ENCODE measurements at places on chromosomes 7 and 10. TPM values are rescaled to one million over a fixed set of nuclear protein-coding genes. Genes with fewer than 3 reads are reported as not detected.
A peak's percentile ranks its signal among the peaks of the same experiment; 100 is the strongest.

- no peak for DNase-seq
These were observed 73.0 kb upstream of the BMPER start for GRCh38 chr7:33832271-33832721.

GRCh38 chr10:111874576-111874975 lies 309.0 kb downstream of the GPAM start:
- no peak for DNase-seq

- DNase-seq = no peak
These were observed 636.1 kb upstream of the FZD8 start for GRCh38 chr10:36278176-36278575.

DNA sequence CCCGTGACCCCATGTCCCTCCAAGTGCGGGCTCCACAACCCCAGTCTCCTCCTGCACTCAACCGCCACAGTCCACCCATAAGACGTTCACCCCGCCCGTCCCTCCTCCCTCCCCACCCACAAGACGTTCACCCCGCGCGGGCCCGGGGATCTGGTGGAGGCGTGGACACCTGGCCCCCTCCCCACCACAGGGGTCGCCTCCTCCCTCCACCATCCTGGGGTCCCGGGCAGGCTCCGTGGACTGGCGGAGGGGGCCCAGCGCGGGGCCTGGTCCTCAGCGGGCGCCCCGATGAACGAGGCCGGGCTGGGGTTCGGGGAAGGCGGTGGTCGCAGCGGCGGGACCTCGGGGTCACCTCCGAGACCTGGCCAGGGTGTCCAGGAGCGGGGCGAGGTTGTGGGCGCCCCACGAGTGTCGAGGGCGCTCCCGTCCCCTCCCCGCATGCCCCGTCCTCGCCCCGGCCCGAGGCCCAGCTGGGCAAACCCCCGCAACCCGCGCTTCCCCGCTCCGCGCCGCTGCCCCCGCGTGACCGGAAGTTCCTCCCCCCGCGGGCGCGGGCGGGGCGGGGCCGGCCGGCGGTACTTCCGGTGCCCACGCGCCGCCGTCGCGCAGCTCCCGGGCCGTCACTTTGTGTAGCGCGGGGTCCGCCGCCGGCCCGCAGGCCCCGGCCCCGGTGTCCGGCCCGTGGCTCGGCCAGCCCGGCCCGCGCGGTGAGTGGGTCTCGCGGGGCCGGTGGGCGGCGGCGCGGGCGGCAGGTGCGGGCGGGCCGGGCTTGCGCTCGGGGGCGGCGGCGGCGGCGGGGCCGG lies at the start of gene ZNF316:
TSS of gene ZNF316 (plus strand) at position 578 of the 803 bp plus-strand sequence. CDS start 5,092 bp downstream, outside the sequence.
- peak; percentile 35 for DNase-seq

- DNase-seq = no peak
These were observed 4.5 kb upstream of the NDUFA5 start for GRCh38 chr7:123562121-123562520.

GRCh38 chr7:97005183-97006054 lies at the start of gene DLX6:
DLX6 (plus strand) TSS chr7:97005553; CDS start chr7:97005978, 425 bp downstream.
- DNase-seq = no peak

DNA sequence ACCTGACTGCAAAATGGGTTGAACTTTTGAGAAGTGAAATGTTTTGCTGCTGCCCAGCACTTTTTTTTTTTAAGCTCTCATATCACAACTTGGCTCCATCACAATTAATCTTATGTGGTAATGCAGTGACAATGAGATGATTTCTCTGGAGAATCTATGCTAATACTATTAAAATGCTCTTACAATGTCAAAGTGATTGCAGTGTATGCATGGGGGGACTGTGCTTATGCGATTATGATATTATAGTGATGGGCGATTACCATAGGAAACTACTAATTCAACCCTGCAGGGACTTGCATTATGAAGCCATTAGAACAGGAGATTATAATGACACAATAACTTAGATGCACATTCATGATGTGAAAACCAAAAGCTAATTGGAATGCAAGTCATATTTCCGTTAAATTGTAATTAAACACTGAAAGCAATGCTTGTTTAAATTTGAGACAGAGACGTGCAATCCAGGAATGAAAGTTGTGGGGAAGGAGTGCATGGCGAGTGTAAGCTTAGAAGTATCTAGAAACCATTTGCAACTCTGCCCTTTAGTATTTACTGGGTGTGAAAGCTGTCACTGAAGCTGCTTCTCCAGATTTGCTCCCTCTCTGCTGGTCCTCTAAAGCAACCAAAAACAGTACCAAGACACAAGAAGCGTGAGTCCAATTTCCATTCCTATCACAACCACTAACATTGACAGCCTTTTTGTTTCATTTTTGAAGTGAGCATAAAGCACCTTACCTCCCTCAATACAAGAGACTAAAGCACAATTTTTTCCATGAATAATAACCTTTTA lies 21.6 kb downstream of the PTER start:
- DNase-seq = no peak

DNA sequence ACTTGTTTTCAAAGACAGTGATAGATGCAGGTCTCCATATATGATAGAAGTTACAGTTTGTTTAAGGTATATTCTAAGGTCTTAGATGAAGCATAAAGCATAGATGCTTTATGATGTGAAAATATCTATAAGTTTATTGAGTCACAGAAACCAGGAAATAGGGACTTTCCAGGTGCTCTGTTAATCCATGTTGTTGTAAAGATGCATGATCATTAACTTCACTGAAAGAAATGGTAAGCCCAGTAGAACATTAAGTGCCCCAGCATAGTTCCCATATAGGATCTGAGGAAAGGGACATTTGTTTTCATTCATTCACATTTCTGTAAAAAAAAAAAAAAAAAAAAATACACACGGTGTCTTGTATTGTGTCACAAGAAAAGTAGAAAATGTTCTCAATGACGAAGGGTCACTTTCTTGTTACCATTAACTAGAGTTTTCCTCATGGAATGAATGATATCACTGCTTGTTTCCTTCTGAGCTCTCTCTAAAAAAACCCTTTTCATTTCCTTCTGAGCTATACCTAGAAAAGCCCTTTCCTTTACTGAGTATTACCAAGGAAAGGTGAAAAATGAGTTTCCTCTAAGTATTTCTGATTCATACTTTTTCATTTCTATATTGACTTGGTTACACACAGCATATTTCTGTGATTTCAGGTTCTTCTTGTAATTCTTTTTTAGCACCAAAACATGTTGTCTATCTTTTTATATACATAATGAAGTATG lies 105.2 kb downstream of the MACC1 start:
- no peak for DNase-seq

- DNase-seq = no peak
These were observed 309.4 kb downstream of the RPS24 start for GRCh38 chr10:78342827-78343653.

DNA sequence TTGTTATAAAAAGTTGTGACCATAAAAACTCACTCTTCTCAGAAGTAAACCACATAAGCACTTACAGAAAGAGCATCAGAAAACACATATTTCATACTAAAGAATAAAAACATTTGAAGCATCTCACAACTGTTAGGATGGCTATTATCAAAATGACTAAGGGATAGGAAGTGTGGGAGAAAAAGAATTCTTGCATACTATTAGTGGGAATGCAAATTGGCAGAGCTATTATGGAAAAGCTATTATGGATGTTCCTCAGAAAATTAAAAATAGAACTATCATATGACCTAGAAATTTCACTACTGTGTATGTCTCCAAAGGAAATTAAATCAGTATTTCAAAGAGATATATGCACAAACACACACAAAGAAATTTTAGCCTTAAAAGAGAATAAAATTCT lies 25.2 kb upstream of the POT1 start:
- no peak for DNase-seq

DNA sequence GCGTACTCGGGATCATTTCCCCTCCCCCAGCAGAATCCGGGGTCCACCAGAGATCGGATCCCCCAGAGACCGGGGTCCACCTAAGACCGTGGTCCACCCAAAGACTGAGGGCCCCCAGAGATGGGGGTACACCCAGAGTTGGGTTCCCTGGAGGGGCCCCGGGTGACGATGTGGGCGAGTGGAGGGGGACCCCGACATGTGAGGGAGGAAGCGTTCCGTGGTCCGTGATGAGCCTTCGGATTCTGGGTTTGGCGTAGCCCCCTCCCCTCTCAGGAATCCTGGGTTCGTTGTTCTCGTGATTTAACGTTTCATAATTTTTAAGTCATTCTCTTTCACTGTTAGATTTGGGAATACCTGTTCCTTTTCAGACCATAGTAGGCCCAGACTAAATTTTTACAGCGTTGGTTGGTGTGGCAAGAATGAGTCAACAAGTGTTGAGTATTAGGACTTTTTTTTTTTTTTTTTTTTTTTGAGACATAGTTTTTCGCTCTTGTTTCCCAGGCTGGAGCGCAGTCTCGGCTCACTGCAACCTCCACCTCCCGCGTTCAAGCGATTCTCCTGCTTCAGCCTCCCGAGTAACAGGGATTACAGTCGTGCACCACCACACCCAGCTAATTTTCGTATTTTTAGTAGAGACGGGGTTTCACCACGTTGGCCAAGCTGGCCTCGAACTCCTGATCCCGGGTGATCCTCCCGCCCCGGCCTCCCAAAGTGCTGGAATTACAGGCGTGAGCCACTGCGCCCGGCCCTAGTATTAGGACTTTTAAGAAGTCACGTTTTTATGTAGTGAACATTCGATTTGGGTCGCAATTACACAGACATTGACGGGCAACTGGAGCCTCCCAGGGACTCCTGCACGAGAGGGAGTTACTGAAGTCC lies 672 bp downstream of the GTPBP4 start:
- no peak for DNase-seq

The TRPV6 gene
- total RNA-seq = 0.63 TPM

The HOXA1 gene
- total RNA-seq = 1.4 TPM

The DLX6 gene
- total RNA-seq = not detected

GRCh38 chr7:45863715-45864114 lies 9.2 kb downstream of the CCDC201 start:
- no peak for DNase-seq

DNA sequence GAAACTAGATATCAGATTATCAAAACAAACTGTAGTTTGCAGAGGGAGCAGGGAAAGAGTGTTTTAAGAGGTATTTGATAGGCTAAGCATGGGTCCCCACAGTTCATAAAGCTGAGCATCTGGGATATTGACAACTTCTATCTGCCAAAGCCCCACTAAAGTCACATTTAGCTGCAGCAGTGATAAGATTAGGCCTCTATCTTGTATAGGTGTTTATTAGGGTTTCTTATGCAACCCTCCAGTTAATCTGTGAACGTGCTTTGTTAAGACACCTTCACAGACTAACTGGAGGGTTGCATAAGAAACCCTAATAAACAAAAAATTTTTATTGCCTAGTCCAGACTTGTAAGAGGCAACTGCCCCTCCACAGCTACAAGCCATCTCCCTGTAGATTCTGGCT lies 78.0 kb downstream of the CYP51A1 start:
- no peak for DNase-seq

The C7orf57 gene
- total RNA-seq = not detected

GRCh38 chr10:44960088-44960460 lies 472 bp downstream of the RASSF4 start:
- DNase-seq = no peak

The CACNB2 gene
- total RNA-seq = 0.07 TPM

The OR2A5 gene
- not detected for total RNA-seq

DNA sequence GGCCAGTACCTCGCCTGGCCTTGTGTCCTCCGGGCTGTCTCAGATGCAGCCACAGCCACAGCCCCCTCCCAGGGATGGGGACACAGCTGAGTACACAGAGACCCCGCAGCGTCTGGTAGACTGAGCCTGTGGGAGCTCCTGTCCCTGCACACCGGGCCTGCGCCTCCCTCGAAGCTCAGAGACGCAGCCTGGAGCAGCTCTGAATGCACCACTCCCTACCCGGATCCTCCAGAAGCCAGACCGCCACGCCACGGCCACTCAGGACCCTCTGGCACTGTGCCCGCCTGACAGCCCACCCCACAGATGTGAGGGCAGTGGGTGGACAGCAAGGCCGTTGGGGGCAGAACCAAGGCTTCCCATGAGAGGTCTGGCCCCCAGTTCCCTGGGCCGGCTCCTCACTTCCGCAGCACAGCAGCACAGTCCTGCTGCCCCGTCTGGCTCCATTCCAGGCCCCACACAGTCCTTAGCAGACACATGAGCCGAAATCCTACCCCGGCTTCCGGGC lies 40.8 kb downstream of the PAPOLB start:
- no peak for DNase-seq

- no peak for DNase-seq
These were observed 11.3 kb downstream of the INPP5F start for GRCh38 chr10:119737039-119737663.

DNA sequence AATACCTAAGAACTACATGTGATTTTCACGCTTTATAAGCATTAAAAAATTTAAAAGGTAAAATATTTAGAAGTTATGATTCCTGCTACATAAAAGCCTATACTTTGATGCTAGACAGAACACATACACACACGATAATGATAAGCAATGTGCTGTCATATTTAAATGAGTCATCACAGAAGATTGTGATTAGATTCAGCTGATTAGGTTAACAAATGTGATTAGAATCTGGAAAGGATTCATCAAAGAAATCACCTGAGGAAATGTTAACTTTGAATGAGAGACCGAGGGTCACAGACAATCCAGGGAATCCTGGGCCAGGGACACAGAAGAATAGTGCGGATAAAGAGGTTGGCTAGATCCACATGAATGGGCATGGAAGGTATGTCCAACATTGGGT lies 42.0 kb upstream of the CYP2C18 start:
- no peak for DNase-seq

The CACNA2D1 gene
- total RNA-seq = 1.1 TPM

GRCh38 chr10:58715061-58715460 lies 202.4 kb downstream of the BICC1 start:
- DNase-seq = no peak

The AGAP9 gene
- 5.6 TPM for total RNA-seq

- no peak for DNase-seq
These were observed 195.6 kb upstream of the CSTF2T start for GRCh38 chr10:51894771-51895578.

DNA sequence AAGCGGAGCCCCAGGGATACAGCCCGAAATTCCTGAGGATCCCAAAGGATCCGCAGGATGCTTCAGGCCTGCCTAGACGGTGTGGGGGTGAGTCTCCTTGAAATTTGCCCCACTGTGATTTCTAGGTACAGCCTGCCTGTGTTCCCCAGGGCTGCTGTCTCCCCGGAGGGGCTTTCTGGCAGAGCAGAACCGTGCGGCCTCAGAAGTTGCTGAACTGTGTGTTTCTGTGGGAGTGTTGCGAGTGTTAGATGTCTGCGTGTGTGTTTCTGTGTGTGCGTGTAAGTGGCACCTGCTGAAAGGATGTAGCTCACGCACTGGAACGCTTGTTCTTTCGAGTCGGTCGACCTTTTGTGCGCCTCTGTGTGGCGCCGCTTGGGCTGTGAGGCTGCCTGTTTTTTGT lies 27.8 kb upstream of the ZNF273 start:
- DNase-seq = no peak

DNA sequence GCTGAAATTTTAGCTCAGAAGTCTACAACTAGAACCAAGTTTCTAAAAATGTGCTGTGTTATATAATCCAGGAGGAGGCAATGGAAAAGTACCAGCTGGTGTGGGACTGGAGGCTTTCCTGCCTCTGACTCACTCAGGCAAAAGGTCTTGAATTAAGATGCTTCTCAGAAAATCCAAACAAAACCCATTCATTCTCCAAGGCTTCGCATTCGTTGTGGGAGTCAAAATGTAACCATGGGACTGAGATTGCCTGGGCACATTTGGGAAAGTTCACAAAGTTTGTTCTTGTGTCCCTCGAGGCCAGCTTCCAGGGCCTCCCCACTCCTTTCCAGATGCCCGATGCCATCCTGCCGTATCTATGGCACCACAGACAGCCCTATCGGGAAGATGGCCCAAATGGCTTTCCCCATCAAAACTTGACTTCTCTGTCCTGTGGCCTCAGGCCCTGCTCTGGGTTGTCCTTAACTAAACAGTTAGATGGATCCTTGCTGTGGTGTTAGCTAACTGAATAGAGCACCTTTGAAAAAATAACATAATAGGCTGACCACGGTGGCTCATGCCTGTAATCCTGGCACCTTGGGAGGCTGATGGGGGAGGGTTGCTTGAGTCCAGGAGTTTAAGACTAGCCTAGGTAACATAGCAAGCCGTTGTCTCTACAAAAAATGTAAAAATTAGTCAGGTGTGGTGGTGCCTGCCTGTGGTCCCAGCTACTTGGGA lies 180.5 kb downstream of the PFKFB3 start:
- no peak for DNase-seq
